ENCODE measurements at places on chromosomes 16 and 17.

- no peak for DNase-seq
Measured at GRCh38 chr17:31688701-31689100, 170.3 kb downstream of the COPRS start.

DNA sequence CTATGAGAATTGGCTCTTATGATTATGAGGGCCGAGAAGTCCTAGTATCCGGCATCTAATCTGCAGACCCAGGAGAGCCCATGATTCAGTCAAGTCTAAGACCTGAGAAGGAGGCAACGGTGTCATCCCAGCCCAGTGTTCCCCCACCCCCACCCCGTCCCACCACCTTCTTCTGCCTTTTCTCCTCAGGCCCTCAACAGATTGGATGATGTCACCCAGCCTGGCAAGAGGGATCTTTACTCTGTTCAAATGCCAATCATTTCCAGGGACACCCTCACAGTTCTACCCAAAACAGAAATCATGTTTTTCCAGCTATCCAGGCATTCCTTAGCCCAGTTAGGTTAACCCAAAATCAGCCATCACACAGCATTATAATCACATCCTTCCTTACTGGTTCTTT, 10.0 kb upstream of the GAA start:
- DNase-seq, result no peak

- DNase-seq, result no peak
Measured at GRCh38 chr16:73299346-73299745, 251.4 kb upstream of the ZFHX3 start.

GRCh38 chr16:64122177-64122576, 999.7 kb downstream of the CDH11 start:
- no peak for DNase-seq

GRCh38 chr17:73237714-73238113, 24.0 kb downstream of the CPSF4L start:
- no peak for DNase-seq

DNA sequence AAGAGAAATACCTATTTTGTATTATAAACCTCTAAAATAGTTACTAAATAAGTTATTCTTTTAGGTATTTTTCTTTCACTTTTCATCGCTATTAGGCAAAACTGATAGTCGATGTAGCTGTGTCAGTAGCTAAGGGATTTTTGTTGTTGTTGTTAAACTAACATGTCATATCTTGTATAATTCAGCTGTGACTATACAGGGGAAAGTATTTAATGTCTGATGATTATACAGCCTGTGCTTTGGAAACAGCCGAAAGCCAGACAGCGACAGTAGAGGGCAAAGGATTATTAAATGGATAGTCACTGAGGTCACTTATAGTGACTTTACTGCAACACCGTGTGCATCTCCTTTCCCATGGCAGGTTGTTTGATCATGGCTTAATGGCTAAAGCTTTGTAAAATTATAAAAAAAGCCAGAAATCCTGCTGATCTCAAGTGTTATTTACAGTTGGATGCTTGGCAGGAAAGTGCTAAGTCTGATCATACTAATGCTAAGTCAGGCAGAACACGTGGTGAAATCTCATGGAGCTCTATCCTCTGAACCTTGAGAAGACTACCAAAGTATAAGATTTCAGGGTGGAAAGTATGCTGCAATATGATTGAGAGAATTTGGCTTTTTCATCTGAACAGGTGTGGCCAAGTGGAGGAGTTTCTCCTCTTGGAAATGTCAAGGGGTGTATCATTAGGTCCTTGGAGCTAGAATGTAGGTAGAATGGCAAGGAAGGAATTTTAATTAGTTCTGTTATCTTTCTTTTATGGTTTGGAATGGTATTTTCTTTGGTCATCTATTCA, 88.4 kb downstream of the FTO start:
- DNase-seq, result no peak

GRCh38 chr16:23408242-23408822, 44.7 kb downstream of the COG7 start:
- DNase-seq, result no peak

- no peak for DNase-seq
Measured at GRCh38 chr16:58730724-58731370, 3.3 kb downstream of the GOT2 start.

DNA sequence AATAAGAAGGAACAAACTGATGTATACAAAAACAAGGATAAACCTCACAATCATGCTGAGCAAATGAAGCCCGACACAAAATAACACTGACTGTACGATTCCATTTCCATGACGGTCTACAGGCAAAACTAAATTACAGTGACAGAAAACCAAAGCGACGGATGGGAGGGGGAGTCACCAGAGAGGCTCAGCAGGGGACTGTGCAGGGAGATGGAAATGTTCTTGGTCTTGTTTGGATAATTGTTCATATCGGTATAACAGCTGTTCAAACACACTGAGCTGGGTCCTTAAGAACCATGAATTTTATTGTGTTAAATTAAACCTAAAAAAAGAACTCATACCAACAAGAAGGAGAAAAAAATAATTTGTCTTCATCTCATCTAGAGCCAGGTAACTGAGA, 97.8 kb downstream of the NXN start:
- no peak for DNase-seq

DNA sequence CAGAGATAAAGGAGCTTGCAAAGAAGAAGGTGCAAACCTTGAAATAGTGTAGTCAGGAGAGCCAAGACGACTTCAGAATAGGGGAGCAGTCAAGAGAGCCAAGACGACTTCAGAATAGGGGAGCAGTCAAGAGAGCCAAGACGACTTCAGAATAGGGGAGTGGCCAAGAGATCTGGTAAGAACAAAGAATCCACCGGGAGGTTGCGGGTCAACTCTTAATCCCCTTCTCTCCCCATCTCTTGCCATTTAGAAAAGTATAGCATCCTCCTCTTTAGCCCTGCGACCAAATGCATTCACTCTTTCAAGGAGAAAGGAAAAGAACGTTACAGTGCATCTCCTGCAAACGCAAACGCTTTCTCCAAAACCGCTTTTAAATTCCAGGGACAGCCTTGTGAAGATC, 713 bp downstream of the KNOP1 start:
- DNase-seq, result no peak

DNA sequence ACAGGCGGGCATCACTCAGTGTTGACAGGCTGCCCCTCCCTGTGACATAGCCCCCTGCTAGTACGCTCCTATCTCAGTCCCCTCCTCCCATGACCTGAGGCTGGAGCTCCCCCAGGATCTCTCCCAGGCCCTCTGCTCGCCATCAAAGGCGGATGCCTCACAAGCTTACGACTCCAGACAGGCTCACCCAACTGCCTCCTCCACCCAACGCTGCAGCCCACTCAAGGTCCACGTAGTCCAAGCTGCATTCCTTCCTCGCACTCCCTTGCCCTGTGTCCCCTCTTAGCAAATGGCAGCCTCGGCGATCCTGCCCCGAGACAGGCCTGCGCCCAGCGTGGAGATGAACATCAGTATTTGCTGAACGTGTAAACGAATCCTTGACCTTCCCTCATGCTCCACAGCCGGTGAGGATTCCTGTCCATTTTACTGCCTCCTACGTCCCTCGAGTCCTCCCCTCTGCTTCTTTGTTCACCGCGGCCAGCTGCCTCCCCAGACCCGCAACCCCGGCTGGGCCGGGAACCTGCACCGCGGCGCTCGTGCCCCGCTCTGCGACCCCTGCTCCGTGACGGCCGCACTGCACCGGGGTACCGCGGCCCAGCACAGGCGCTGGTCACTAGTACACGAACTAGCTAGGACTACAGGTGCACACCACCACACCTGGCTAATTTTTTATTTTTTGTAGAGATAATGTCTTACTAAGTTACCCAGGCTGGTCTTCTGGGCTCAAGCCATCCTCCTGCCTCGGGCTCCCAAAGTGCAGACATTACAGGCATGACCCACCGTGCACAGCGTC, 838 bp upstream of the TMEM97 start:
- DNase-seq, result peak; percentile 44

DNA sequence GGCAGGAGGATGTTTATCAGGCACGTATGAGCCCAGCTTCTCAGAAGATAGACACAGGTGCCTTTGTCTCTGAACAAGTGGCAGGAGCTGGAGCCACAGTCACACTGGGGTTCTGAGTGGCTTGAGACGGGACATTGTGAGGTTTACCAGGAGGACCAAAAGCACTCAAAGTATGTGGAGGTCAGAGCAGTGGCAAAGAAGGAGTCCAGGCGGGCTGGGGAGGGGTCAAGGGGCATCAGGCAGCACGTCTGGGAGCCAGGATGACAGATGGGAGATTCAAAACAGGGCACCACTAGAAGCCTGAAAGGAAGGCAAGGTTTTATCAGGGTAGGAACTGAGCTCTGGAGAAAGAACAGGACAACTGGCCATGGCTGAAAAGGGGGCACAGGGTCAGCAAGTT, 67.2 kb upstream of the MARCHF10 start:
- no peak for DNase-seq

DNA sequence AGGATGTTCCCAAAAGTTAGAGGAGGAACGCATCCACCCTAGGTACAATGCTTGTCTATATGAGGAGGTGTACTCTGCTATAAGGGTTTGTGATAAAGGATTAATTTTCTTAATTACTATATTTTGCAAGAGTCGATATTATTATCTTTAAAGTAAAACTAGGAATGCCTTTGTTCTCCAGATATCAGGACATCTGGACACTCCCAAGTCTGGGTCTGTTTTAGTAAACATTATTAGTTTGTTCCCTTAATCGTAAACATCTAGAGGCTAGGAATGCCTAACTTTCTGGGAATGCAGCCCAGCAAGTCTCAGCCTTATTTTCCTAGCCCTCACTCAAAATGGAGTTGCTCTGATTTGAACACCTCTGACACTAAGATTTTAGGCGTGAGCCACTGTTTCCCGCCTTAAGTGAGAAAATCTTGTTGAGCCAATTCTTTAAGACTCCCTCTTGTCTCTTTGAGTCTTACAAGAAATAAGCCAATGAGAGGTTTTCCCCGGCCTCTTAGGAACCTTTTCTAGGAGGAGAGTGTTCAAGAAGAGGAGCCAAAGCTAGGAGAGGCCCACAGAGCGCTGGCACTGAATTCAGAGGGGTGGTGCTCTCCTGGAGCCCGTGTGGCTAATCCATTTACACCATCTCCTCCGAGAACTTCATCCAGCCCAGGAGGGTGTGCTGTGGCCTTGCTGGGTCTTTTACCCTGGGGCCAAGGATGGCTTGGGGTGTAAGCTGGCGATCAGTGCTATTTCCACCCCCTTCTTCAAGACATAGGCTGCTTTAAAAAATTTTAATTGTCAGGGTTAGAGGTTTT, 40.9 kb downstream of the SMARCE1 start:
- no peak for DNase-seq

DNA sequence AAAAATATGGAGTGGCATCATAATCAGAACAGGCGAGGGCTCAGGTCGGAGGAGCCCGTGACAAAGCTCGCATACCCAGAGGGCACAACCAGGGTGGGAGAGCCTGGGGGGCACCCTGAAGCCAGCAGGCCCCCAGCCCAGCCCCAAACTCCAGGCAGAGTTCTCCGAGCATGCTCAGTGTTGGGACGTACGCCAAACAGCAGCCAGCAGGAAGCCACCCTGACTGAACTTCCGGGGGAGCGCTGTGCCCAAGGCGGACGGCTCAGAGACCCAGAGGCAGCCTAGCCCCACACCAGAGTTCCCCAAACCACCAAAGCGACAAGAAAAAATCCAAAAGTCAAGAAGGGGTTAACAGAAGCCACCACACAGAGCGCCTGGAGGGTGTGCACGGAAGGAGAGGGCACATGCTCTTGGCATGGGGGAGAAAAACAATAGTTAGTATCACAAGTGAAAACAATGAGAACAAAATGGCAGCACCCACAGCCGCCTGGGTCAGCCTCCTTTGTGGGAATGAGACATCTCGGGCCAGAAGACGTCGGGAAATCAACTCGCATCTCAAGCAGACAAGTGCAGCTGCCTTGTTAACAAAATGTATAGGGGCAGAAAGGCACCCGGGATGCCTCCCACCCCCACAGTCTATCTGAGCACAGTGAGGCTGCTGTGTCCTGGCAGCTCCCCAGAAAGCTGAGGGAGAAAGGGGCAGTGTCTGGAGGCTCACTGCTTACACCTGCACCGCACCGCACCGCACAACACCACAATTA, 11.9 kb downstream of the EXOC7 start:
- no peak for DNase-seq

DNA sequence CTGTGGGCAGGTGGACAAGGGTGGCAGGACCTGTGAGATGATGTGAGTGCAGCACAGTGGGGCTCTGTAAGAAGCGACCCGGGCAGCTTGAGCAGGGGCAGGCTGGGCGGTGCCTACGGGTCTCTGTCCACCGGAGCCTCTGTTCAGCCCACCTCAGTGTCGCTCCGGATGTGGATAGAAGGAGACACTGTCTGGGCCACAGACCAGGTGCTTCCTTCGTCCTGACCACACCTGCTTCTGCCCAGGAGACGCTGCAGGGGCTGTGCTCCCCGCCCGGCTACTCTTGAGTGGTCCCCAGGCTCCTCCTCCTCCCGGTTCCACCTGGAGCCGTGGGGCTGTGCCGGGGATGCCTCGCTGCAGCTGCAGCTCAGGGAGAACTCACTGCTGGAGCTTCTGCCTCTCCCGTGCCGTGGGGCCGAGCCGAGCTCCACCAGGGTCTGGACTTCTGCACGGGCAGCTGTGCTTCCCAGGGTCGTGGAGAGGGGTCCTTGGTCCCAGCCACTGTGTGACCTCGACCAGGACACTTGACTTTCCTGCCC, 21.5 kb downstream of the METRNL start:
- no peak for DNase-seq

DNA sequence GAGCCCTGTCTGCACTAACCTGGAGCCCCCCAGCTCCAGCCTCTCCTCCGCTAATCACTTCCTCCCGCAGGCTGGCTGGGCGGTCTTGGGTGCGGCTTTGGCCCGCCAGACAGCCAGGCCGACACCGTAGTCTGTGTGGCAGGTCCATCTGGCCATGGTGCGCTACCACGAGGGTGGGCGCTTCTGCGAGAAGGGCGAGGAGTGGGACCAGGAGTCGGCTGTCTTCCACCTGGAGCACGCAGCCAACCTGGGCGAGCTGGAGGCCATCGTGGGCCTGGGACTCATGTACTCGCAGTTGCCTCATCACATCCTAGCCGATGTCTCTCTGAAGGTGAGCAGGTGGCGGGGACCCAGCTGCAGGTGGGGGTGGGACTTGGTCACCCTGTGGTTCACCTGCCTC, 30.7 kb upstream of the POLR3E start:
- no peak for DNase-seq

- DNase-seq, result peak; percentile 25
Measured at GRCh38 chr17:12296209-12296625, 275.5 kb downstream of the MAP2K4 start.

GRCh38 chr16:28120754-28121153, 57.2 kb upstream of the GSG1L start:
- no peak for DNase-seq

GRCh38 chr17:45863857-45864654, 19.4 kb downstream of the SPPL2C start:
- no peak for DNase-seq
